NCI-H510A (cell line): ENCODE measurements at places on chromosomes 12 and 14.

GRCh38 chr12:126960709-126961108 lies 1306.3 kb upstream of the TMEM132C start:
- no peak for DNase-seq

DNA sequence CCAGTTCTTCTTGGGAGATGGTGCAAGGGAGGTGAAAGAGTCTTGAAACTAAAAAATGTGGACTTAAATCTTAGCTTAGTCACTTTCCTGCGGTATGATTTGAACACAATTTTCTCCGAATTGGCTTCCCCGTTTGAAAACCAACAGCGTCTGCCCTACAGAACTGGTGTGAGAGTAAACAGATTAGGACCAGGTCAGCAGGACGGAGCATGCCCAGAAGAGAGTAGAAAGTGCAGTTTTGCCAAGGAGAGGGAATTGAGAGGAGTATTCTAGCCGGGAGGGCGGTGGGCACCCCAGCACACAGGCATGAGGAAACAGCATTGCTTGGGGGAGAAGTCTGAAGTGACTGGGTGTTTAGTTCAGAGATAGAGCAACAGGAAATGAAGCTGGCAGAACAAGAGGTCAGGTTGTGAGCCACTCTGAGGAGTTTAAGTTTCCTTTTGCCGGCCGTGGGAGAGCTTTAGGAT lies 927.1 kb downstream of the VRK1 start:
- no peak for DNase-seq

GRCh38 chr12:43011383-43011926 lies 421.9 kb upstream of the PRICKLE1 start:
- DNase-seq = no peak

DNA sequence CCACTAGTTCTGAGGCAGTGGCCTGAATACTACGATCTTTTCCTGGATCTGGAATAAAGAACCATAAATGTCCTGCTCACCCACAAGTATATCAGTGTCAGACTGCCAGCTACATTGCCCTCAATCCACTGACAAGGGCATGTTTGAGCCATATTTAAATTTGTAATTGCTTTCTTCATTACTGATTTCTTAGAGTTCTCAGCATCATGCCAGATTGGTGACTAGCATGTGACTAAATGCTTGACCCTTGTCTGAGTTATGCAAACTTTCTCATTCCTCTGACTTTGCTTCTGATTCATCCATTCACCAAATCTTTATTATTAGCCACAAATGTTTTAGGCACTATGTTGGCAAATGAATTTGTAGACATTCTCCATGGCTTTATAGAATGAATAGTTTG lies 143.6 kb upstream of the SLC16A7 start:
- DNase-seq = no peak

GRCh38 chr14:92680781-92681650 lies 67.4 kb downstream of the LGMN start:
- peak; percentile 12 for DNase-seq

GRCh38 chr12:53935383-53936341 lies 3.0 kb upstream of the HOXC13 start:
- DNase-seq = no peak
